ENCODE measurements at places on chromosomes 16 and 17.

DNA sequence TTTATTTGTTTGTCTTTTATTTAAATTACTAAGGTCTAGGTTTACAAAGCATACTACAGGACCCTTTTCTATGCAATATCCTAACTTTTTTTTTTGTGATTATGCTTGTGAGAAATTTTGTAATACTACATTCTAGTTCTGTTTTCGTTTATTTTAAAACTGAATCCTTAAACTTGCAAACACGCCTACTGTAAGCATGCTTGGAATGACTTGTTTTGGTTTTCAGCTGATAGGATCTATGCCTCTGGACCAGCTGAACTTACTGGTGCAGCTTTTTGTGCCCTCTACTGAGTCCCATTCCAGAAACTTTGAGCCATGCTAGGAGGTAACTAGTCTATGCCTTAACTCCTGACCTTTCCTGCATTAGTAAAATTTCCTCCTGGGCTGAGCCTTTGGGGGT is 6.0 kb downstream of the PDP2 start:
- DNase-seq: no peak

DNA sequence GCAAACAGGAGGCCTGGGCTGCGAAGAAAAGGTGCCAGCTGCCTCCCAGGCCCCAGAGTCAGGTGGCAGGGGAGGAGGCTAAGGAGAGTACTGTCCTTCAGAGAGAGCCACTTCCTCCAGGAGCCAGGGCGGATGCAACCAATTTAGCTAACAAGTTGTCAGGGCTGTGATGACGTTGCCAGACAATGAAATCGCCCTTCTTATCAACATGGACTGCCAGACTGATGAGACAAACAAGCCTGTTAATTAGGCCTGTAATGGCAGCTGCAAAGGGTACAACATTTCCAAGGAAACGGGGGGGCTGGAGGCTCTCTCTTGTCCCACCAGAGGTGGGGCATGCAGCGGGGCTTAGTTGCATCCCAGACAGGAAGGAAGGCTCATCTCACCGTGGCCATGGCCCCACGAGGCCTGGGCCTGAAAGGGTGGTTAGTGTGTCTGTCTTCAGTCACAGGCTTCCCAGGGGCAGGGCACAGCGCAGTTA is 111.8 kb downstream of the SDK2 start:
- DNase-seq: no peak

DNA sequence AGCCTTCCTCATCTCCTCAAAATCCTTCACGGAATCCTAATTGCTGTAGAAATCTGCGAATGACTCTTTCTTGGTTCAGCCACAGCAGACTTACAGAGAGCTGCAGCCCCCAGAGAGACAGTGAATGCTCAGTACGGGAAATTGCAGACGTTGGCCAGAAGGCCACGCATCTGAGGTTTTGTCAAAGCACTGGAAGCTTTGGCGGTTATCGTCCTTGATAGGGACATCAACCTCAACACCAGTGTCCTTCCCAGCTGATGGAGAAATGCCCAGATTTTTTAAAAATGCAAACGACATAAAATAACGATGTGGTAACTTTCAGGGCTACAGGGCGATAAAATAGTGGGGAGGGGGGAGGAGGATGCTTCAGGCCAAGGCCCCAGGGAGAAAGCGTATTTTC is 166.6 kb upstream of the CIBAR2 start:
- DNase-seq: no peak

DNA sequence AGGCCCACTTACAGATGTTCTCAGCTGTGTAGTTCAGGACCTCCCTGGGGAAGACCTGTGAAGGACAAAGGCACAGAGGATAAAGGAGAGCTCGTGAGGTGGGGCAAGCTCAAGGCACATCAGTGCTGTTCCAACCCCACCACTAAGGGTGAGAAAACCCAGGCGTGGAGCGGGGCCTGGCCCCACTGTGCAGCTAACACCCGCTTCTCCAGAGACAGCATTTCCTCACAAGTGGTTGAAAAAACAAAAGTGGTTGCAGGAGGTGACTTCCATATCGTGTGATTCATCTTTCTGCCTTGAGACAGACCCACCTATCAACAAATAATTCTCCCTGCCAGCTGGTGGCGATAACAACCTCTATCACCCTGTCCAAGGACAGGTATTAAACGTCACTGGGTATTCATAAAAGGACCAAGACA is 30.0 kb downstream of the SNN start:
- DNase-seq: peak; percentile 39

DNA sequence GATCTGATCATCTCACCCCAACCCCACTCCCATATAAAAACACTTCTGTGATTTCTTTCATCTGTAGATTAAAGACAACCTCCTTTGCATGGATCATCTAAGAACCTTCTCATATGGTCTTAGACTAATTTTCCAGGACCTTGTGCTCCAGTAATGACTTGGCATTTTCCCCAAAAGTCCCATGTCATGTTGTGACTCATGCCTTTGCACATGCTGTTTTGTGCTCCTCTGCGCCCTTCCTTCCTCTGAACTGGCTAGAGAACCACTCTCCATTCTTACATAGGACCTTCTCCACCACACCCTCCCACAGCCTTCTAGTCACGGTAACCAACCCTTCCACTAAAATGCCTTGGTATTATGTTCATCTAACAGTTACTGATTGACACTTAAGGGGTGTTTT is 99.5 kb upstream of the AXIN2 start:
- DNase-seq: peak; percentile 77

GRCh38 chr17:78127239-78127887 is 1.2 kb downstream of the TMC6 start:
- no peak for DNase-seq

GRCh38 chr17:40303009-40303657 is 5.8 kb upstream of the RARA start:
- peak; percentile 77 for DNase-seq

- no peak for DNase-seq
These were observed 1096.1 kb upstream of the EEF2KMT start for GRCh38 chr16:6193718-6194117.

- peak; percentile 28 for DNase-seq
These were observed 93.6 kb upstream of the NOG start for GRCh38 chr17:56499799-56500388.

DNA sequence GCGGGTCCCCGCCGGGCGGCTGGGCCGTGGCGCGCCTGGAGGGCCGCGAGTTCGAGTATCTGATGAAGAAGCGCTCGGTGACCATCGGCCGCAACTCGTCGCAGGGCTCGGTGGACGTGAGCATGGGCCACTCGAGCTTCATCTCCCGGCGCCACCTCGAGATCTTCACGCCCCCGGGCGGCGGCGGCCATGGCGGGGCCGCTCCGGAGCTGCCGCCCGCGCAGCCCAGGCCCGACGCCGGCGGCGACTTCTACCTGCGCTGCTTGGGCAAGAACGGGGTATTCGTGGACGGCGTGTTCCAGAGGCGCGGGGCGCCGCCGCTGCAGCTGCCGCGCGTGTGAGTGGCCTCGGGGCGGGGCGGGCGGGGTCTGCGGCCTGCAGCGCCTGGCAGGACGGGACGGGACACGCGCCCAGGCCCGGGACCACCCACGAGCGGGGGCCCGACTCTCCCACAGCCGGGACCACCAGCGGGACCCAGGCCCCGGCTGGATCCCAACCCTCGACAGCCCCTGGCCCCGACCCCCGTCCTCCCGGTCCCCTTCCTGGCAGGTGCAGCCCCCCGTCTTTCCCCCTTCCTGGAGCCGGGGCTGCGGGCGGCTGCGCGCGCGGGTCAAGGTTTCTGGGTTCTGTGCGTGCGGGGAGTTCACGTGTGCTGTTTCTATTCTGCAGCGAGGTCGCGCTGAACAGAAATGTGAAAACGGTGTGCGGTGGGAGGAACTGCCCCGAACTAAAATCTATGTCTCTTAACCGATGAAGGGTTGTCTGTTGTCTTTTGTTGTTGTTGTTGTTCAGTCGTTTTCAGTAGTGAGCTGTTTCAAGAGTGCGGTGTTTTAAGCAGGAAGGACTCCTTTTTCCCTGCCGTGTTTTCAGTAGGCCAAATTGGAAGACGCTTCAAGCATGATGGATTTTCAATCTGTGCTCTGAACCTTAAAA is 705 bp downstream of the FOXK2 start:
- no peak for DNase-seq

DNA sequence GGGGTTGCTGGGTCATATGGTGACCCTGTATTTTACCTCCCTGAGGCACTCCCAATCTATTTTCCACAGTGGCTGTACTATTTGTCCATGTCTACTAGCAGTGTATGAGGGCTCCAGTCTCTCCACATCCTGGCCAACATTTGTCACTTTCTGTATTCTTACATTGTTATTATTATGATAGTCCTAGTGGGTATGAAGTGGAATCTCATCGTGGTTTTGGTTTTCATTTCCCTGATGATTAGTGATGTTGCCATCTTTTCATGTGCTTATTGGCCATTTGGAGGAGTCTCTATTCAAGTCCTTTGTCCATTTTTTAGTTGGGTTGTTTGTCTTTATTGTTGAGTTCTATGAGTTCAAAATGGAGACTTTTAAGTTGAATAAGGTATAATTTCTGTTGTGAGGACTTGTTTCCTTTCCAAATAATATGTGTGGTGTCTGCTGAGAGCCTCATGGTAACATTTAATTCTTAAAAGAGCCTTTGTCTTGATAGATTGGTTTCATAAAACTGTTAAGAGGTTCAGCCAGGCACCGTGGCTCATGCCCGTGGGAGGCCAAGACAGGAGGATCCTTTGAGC is 108.2 kb downstream of the RPTOR start:
- DNase-seq: peak; percentile 67

DNA sequence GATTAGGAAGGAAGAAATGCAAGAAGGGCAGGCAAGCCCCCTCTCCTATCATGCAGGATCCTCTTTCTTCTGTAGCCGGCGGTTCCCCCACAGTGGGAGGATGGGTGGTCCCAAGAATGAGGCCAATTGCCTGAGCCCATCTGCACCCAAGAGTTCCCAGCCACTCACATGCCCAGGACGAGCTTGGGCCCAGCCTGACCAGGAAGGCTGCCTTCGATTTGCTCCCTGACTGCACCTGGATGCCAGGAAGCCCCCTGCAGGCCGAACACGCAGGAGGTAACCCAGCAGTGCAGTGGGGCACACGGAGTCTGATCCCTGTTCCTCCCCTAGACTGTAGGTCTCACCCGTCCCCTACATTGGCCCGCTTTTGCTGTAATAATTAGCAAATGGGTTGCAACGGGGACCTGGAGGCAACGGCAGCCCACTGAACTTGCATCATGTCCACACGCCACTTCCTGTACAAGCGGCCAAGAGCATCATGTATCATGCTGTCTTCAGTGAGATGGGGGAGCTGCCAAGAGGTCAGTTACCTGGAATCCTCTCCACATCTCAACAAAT is 67.5 kb downstream of the AMFR start:
- DNase-seq: no peak

- no peak for DNase-seq
These were observed 26.3 kb downstream of the SPECC1 start for GRCh38 chr17:20035501-20035900.

- no peak for DNase-seq
These were observed 28.9 kb downstream of the LITAF start for GRCh38 chr16:11557801-11558200.

- no peak for DNase-seq
These were observed 7.4 kb upstream of the B9D1 start for GRCh38 chr17:19369846-19370492.

DNA sequence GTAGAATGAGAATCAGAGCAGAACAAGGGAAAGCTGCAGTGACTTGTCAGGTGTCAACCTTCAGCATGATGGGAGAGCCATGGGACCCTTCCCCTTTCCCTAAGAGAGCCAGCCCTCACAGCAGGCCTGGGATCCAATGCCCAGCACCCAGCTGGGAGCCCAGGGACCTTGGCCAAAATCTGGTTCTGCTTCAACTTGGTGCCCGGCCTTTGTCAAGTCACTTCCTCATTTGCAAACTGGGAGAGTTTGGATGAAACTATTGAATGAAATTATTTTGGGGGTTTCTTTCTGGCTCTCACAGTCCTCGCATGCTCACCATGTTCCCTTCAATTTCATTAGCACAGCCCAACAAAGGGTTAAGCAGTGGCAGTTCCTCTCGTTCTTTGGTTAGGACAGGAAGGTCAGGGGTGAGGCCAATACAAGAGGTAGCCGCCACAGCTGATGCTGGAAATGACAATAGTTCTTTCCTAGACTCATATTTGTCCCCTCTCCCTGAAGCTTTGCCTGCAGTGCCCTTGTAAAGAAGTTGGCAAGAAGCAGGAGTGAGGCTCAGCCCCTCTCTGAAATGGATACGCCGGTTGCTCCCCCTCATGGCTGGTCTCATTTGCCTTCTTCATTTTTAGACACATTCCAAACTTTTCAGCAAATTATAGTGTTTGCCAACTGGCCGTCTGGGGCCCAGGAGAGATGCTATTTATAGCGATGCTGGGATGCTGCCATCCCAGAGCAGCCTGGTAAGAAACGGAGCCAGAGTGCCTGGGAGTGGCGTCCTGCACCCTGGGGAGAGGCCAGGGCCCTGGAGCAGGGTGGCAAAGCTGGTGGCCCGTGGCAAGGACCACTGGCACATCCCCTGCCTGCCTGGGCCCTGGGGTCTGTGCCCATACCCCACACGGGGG is 34.5 kb upstream of the MEOX1 start:
- DNase-seq: peak; percentile 56

DNA sequence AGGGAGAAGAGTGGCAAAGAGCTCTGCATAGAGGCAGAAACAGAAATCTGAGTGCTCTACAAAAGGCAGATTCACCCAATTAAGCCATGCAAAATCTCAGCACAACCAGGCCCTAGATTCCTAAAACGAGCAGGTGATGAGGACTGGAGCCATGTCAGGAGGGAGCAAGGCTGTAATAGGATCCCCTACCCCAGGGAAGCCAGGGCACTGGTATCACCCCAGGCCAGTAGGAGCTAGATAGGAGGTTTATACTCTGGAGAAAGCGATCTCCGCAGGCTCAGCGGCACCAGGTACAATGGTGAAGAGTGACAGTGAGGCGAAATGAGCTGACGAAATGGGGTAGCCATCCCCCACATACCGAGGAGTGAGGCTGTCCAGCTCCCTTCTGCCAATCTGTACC is 171.5 kb downstream of the PARN start:
- DNase-seq: no peak

Data from fibroblast of skin of back (primary cell).